Left ventricle myocardium superior (tissue), 1 donor: ENCODE measurements at places on chromosomes 5 and 9. TPM values are rescaled to one million over a fixed set of nuclear protein-coding genes. Genes with fewer than 3 reads are reported as not detected.

- DNase-seq: no peak
These were observed 81.4 kb downstream of the EDIL3 start for GRCh38 chr5:84303315-84303714.

DNA sequence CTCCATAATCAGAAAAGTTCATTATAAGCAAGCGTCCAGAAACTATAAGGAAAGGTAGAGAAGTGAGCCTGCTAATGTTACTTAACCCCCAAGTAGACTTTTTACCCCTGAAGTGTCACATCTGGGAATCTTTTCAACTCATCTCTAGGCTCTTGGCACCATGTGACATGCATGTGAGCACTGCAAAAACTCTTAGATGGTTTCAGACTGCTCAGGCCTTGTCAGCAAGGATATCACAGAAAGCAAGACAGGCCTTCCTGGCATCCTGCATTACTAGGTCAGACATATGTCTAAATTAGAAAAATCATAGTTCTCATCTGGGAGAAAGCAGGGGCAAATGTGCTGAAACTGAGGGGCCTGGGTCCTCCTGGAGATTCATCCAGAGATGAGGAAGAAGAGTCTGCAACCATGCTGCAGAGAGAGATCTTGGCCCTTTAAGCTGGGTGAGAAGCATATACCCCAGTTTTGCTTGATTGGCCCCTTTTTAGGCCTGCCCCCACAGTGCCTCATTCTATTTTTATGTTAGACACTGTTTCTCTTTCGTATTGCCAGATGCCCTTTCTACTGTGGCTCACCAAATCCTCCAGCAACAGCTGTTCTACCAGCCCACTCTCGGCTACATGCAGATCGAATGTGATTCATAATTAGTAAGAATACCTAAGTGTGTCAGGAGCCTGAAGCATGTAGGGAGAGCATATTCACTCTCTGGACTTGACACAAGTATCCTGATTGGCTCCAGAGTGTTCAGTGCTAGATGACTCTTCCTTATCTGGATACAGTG, 19.0 kb downstream of the TMEM8B start:
- DNase-seq: no peak

- DNase-seq: peak; percentile 72
These were observed 86.0 kb upstream of the SLC30A5 start for GRCh38 chr5:69007726-69008368.

GRCh38 chr5:93800988-93801811, 59.8 kb upstream of the POU5F2 start:
- DNase-seq: no peak

DNA sequence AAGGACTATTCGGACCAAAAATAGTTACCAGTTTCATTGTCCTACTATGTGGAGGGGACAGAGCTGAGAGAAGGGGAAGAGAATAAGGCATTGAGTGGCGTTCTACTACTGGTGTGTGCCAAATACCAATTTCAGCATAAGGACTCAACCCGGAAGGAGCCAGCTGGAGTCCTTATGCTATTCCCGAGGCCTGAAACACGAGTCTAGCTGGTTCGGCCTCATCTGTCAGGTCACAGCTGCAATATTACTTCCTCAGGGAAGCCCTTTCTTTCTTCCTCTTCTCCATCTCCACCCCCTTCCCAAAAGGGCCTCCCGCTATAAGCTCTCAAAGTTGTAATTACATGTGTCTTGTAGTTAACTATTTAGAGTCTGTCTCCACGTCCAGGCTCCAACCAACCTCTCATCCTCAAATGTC, 20.5 kb upstream of the FER start:
- DNase-seq: no peak

GRCh38 chr9:30697958-30698357, 1686.5 kb upstream of the ACO1 start:
- no peak for DNase-seq

- no peak for DNase-seq
These were observed 1.1 kb downstream of the SLC28A3 start for GRCh38 chr9:84339503-84339902.

- no peak for DNase-seq
These were observed 160.2 kb downstream of the MED10 start for GRCh38 chr5:6218116-6218515.

Gene NKD2
- 3.4 TPM for total RNA-seq

Gene SLC36A2
- total RNA-seq: 0.22 TPM

GRCh38 chr5:149040421-149040820, 22.4 kb downstream of the SH3TC2 start:
- DNase-seq: no peak

- no peak for DNase-seq
These were observed 59.0 kb downstream of the IARS1 start for GRCh38 chr9:92234514-92234913.

DNA sequence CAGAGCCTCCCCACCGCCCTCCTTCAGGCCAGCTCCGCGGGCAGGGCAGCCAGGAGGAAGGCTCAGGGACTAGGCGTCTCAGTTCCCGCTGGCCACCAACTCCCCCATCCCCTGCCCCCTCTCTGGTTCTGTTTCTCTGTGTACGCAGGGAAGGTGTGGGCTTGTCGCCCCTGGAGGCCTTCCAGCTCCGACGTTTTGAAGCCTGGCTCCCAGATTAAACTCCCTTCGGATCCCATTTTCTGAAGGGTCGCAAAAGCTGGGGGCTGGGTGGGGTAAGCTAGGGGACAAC, 346 bp downstream of the ATOX1 start:
- no peak for DNase-seq

DNA sequence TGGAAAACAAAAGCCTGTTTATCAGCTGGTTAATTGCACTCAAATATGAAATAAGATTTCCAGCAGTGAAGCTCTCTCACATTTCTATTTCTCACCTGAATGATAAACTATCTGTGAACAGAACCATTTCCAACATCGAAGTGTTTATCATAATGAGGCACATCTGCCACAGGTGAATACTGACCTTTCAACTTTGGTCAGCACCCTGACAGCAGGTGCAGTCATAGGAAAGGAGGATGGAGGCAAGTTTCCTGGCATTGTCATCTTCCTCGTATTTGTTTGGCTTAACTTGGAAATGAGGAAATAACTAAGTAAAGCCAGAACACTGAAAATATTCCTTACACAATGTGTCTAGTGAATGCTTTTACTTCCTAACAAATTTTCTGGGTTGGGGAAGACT, 716.4 kb downstream of the NR2F1-AS1 start:
- no peak for DNase-seq

Gene ABO
- 1.7 TPM for total RNA-seq

DNA sequence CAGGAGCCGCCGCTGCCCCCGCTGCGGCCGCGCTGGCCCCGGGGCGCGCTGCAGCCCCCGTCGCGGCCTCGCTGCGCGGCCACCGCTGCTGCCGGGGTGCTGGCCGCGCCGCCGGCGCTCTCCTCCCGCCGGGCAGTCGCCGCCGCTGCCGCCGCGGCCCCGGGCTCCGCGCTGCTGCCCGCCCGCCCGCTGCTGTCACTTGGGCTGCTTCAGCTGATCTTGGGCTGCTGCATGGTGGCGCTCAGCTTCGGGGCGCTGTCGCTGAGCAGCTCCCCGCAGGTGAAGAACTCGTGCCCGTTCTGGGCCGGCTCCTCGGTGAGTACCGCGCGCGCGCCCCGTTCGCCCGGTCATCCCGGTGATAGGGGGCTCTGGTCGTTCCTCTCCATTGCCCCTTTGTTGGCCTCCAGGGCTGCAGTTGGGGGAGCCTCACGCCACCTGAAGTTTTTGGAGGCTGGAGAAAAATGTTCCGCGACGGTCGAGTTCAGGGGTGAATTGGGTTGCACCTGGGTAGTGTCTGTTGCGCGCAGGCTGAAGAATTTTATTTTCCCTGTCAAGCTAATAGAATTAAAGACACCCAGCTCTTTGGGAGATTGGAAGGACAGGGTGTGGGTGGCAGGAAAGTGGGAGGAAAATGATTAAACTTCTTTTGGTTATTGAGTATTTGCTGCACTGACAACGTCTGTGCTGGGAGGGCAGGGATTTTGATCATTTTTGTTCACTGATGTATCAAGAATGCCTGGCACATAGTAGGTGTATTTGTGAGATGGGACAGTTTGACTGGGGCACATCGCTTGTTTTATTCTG, 596 bp downstream of the ENTREP1 start:
- peak; percentile 57 for DNase-seq

Gene TLR4
- 14.4 TPM for total RNA-seq

- DNase-seq: no peak
These were observed 22.2 kb upstream of the MVB12B start for GRCh38 chr9:126304207-126304970.

GRCh38 chr5:51479840-51480239, 96.6 kb downstream of the ISL1 start:
- DNase-seq: no peak

Gene SLC6A3
- not detected for total RNA-seq

DNA sequence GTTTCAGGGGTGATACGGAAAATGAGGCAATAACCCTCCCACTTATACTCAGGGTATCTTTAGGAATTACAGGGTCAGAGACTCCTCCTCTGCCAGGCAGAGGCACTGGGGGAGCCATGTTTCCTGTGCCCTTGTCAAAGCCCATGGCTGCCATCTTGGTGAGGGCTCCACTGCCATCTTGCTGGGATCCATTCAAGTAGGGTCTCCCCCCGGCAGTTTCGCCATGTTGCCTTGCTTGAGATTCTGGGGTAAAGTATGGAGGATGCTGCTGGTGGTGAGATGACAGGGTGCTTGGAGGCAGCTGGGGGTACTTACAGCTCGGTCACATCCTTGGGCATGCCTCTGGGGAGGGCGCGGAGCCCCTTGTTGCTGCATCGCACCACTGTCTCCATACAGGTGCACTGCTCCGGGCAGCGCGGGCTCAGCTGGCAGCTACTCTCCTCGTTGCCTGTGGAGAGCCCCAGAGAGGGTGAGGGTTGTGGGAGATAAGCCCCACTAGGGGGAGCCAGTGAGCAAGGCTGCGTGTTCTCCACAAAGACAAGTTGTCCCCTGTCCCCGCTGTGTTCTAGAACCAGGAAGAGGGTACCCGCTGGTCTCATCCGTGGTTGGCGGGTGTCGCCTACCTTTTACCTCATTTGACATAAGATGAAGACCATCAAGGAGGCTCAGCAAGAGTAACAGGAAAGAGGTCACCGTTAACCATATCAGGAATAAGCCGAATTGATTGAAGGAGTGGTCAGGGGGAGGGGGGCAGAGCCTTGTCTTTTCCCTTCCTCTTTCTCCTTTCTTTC, 169.0 kb upstream of the PANK3 start:
- peak; percentile 58 for DNase-seq

GRCh38 chr5:73027361-73027760, 71.5 kb downstream of the FCHO2 start:
- no peak for DNase-seq

GRCh38 chr5:83632874-83633273, 87.8 kb downstream of the HAPLN1 start:
- no peak for DNase-seq

DNA sequence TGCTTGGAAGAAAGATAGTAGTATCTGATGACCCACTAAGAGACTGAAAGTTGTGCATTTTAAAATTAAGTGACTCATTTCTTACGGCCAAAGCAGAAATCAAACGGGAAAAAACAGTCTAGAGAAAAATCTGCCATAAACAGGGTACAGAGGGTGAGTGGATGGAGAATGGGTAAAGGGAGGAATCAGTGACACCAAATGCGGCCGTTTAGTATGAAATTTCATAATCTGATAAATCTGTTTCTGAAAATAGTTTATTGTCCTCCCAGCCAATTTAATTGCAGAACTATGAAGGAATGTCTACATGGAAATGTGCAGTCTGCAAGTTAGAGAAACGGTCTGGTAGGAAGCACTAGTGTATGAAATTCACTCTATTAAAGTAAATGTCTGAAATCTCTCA, 39.5 kb downstream of the ADAMTS12 start:
- DNase-seq: no peak

Gene FBLL1
- total RNA-seq: not detected

Gene GSN
- 717 TPM for total RNA-seq

Gene CYLC2
- total RNA-seq: not detected

- DNase-seq: no peak
These were observed 105.0 kb downstream of the SEMA6A start for GRCh38 chr5:116469631-116470030.

DNA sequence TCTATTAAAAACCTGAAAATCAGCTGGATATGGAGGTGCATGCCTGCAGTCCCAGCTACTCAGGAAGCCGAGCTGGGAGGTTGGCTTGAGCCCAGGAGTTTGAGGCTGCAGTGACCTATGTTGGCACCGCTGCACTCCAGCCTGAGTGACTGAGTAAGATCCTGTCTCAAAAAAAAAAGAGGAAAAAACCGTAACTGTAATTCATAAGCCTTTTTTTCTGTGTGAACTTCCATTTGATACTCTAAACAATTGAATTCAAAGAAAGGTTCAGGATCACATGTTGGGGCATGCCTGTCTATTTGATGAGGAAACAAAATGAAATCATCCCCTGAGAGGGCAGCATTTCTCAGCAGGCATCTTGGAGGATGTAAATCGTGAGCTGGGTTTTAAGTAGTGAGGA, 38.8 kb downstream of the ITGA2 start:
- DNase-seq: no peak

GRCh38 chr5:11902201-11902619, 2.0 kb downstream of the CTNND2 start:
- no peak for DNase-seq

GRCh38 chr5:41968153-41968723, 43.2 kb downstream of the FBXO4 start:
- DNase-seq: no peak

DNA sequence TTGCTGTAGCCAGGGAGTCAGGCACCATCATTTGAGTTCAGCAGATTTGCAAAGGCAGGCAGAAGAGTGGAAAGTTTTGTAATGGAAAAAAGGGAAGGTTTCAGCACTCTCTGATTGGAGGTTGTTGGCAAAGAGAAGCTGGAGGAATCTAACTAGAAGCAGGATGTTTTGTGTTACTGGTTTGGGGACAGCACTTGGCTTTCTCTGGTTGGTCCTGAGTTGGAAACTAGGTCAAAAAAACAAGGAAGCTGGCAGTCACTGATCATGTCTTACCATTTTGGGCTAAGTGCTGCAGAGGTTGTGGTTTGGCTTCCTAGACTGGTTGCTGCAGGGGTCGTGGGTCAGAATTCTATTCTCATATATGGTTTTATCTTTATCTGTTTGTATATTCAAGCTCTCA, 189.8 kb downstream of the DRD1 start:
- no peak for DNase-seq

- DNase-seq: peak; percentile 21
These were observed 46.1 kb upstream of the CER1 start for GRCh38 chr9:14768405-14769229.
